Activated CD4-positive, alpha-beta T cell treated with anti-CD3 and anti-CD28 coated beads, Interleukin-2, amount 50 U/mL, for 48 hours (primary cell): ENCODE measurements at places on chromosomes 3 and 15.

- no peak for DNase-seq
Observed at GRCh38 chr3:79255702-79256101, 512.1 kb downstream of the ROBO1 start.

DNA sequence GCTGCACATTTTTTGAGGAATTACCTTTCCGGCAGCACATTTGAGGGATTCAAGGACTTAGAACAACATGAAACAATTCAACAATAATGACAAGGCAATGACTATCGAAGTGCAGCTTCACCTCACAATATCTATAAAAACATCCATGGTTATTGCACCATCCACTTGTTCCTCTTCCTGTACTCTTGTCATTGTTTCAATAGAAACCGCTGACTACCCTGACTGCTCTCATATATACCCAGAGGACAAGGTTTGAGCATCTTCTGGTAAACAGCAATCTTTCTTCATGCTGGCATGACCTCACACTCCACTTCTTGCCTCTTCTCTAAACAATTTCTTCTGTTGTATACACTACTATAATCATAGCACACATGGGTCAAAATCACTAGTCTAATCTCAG lies 864.9 kb downstream of the FHIT start:
- no peak for DNase-seq

DNA sequence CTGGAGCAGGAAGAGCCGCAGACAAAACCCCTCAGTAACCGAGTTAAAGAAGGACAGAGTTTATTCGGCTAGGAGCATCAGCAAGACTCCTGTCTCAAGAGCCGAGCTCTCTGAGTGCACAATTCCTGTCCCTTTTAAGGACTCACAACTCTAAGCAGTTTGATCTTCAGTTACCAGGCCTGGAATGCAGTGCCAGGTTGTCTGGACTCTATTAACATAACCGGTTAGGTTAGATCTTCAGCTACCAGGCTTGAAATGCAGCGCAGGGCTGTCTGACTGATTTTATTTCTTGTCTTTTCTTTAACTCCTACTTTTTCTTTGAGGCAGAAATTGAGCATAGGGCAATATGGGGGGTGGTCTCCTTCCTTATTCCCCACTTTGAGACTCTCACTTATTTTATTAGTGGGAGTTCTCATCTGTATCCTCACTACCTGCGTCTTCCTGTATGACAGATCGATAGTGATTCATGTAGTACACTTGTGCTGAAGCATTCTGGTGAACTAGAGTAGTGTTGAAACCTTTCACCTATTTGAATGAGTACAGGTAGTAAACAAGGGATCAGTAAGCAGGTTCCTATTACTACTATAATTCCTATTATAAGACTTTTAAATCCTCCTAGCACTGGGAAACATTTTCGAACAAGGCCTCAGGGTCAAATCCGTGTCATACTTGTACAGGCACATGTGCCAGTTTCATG lies 325.0 kb downstream of the CGGBP1 start:
- DNase-seq: no peak

DNA sequence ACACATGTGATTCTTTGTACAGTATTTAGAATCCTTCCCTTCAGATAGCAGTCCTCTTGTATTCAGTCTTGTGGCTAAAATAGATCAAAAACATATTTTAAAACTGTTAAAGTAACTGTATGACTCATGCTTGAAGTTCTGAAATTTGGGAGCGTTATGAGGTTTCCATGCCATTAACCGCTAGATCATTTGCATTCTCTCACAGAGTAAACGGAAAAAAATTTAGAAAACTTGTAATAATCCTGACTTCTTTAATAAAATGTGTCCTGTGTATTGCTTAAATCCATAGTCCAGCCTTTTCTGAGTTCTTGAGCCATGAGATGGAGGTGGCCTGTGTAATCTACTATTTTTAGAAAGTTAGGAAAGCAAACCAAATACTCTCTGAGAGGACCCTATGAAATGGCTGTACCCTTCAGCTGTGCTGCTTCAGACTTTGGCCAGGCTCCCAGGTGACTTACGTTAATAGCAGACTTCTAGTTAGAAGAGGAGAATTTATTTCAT lies 33.8 kb downstream of the MBNL1 start:
- no peak for DNase-seq

GRCh38 chr3:67000009-67000408 lies 1.9 kb downstream of the KBTBD8 start:
- DNase-seq: no peak

GRCh38 chr15:45376967-45377608 lies 1.3 kb downstream of the GATM start:
- DNase-seq: no peak
